ENCODE measurements at places on chromosomes 7 and 10.

DNA sequence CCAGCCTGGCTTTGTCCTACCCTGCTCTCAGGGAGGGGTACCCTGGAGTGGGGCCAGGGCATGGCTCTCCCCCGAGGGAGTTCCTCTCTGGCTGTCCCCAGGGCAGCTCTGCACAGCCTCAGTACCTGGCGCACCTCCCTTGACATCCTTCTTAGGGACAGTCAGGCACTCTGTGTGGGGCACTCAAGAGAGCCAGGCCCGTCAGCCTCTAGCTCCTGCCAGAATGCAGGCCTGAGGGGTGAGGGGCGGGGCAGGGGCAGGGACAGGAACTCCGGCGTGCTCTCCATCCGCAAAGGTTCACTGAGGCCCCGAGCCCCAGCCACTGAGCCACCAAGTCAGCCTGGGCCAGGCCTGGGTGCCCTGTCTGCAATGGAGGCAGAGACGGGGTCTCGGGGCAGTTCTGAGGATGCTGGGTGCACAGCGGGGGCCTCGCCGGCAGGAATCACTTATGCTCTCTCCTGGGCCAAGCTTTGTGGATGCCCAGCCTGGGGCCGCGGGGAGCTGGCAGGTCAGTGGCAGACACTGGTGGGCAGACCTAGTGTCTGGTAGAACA lies 10.1 kb downstream of the LIMK1 start:
- no peak for DNase-seq

GRCh38 chr10:132199854-132200311 lies 13.1 kb downstream of the DPYSL4 start:
- DNase-seq: no peak

- peak; percentile 17 for DNase-seq
Measured at GRCh38 chr7:27185854-27186667, 1.0 kb upstream of the HOXA11 start.

DNA sequence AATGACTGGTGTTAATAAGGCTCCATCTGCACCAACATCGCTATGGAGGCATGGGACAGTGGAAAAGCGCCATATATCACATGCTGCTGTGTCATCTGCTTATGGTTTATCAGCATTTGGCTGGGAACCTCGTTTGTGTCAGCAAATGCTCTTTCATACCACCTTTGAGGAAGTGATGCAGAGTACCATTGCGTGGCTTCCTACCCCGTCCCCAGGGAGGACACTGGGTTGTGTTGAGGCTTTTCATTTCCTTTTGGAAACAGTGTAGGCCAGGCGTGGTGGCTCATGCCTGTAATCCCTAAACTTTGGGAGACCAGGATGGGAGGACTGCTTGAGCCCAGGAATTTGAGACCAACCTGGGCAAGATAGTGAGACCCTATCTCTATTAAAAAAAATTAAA lies 6.8 kb downstream of the TACR2 start:
- DNase-seq: peak; percentile 33

GRCh38 chr10:37240223-37240622 lies 114.8 kb downstream of the ANKRD30A start:
- DNase-seq: no peak

DNA sequence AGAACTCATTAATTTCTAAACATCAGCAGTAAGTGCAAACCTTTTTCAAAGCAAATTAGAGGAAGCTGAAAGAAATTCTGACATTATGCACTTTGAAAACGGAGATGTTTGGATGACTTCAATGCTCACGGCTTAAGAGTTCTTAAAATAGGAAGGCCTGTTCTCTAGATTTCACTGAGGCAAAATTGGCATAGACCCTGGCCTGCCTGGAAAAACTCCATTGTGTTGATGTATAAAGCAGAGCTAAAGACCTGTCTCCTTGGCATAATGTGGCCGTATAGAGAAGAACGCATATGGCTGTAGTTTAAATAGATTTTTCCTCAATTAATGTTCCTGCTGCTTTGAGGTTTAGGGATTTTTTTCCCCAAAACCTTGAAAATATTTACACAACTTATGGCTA lies 24.5 kb upstream of the AGMO start:
- DNase-seq: no peak

DNA sequence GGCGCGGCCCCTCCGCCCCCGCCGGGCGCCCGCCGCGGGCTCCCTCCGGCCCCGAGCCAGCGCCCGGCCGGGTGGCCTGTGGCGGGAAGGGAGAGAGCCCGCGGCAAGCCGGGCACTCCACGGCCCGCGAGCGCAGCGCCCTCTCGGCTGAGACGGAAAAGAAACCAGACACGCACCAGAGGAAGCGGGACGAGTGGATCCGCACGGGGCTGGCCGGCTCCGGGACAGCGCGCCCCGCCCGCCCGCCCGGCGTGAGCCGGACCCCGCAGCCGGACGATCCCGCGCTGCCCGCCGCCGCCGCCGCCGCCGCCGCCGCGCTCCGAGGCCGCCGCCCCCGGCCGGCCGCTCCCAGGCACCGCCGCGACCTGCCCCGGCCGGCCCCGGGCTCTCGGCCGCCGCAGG lies 300 bp downstream of the ARHGAP21 start:
- DNase-seq: no peak

DNA sequence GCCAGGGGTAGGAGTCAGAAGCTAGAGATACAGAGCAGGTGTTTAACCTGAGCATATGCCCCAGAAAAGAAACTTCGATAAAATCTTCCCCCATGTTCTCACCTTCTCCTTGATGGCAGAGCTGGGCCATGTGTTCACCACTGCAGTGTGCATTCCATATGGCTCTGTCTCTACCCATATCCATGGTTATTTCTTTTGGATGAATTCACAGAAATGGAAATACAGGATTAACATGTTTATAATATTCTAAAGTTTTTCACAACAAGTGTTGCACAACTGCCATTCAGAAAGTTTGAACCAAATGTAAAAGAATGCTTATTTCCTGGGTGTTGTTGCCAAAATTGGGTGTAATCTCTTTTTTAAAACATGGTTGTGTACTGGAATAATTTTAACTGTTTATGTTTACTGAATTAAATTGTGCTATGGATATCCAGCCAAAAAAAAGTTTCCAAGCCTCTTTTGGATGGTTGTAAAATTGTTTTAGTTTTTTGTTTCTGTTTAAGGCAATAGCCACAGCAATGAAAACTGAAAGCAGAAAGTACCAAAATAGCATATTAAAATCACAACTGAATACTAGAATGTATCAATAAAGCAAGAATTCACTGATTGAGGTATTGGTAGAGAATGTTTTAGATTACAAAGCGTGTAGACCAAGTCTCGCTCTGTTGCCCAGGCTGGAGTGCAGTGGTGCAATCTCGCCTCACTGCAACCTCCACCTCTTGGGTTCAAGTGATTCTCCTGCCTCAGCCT lies 19.9 kb upstream of the CCNY start:
- DNase-seq: no peak

Measured in tibial nerve (tissue), 4 donors.